Smooth muscle cell of the umbilical artery (primary cell): ENCODE measurements at places on chromosomes 2 and 18. TPM values are rescaled to one million over a fixed set of nuclear protein-coding genes. Genes with fewer than 3 reads are reported as not detected.

Gene UNC80
- not detected in 2 replicates for total RNA-seq

Gene L3MBTL4
- total RNA-seq = not detected in 2 replicates

Gene OSBPL6
- total RNA-seq = 1.8 and 12.8 TPM in 2 replicates

Gene SOX11
- total RNA-seq = 8.9 and 11.9 TPM in 2 replicates

Gene BCS1L
- total RNA-seq = 26.1 and 35.8 TPM in 2 replicates

Gene ATP6V1B1
- 0.89 and 1.8 TPM in 2 replicates for total RNA-seq
